Lung (tissue), 17 donors: ENCODE measurements at places on chromosomes 2 and 18. TPM values are rescaled to one million over a fixed set of nuclear protein-coding genes. Genes with fewer than 3 reads are reported as not detected.

GRCh38 chr2:47346638-47347037 lies 56.3 kb upstream of the MSH2 start:
- no peaks in the 10 kb centered on the region for H3K36me3 ChIP-seq
- H3K27ac ChIP-seq = no peak overlapping the region
- peak; percentile 82 for DNase-seq
- H3K4me3 ChIP-seq = no peak overlapping the region

DNA sequence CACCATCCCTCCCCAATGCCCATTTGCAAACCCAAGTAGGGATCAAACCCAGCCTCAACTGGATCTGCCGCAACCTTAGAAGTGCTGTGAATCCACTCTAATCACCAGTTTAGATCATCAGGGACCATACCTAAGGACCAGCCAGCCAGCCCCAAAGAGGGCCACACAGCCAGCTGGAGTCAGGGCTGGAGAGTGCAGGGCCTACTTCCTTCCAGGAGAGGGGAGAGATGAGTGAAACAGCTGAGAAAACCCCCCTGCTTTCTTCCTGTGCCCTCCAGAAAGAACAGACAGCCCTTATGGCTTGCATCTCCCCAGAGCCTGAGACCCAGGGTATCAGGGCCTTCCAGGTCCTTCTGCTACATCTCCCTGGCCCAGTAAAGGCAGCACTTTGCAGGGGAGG lies 25.8 kb downstream of the YPEL5 start:
- no peak for DNase-seq
- no peaks in the 10 kb centered on the region for H3K4me1 ChIP-seq
- H3K36me3 ChIP-seq = no peaks in the 10 kb centered on the region
- H3K4me3 ChIP-seq = no peak overlapping the region

DNA sequence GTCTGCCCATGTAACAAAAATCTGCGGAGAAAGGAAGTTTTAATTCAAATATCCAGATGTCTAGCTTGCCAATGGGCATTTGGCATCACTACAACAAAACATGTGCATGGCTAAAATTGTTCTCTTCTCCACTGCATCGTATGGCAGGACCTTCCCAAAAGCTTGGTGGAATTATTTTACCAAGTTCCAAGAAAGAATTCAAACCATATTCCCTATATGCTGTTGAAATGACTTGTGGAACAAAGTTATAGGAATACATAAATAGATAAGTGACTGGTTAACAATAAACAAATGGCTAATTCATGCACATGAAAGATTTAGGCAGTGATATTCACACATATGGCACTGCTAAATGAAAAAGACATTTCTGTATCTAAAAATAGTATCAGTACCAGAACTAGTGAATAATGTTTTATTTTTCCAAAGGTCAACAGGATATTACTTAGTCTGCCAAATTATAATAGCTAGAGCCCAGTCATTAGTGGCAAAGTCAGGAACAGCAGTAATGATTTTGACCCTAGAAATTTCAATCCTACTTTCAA lies 425.4 kb upstream of the VRK2 start:
- H3K27me3 ChIP-seq = no peaks in the 10 kb centered on the region
- H3K4me1 ChIP-seq = no peaks in the 10 kb centered on the region
- no peaks in the 10 kb centered on the region for H3K36me3 ChIP-seq
- H3K27ac ChIP-seq = no peak overlapping the region
- DNase-seq = no peak

DNA sequence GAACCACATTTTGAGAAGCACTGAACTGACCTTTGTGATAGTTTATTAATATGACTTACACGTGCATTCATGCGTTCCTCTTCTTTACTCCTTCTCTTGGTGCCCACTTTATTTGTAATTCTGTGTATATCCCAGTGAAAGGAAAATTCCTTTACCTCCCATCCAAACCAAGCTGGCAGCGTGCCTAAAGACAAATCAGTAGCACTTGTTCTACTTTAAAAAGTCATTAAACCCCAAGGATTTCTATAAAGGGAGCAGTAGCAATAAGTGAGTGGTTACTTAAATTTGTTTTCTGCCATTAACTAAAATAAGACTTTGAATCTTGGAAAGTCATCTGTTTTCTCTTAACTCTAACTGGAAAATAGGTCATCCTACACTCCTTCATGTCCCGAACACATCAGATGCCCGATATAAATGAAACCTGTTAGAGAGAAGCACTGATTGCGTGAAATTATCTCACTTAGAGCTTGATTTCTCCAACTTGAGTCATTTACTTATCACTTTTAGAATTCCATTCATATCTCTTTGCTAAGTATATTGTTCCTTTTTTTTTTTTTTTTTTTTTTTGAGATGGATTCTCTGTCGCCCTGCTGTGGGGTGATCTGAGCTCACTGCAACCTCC lies 10.7 kb downstream of the PIK3C3 start:
- no peaks in the 10 kb centered on the region for H3K4me1 ChIP-seq
- H3K36me3 ChIP-seq = peaks cover 13% of the 10 kb centered on the region
- no peak overlapping the region for H3K4me3 ChIP-seq

DNA sequence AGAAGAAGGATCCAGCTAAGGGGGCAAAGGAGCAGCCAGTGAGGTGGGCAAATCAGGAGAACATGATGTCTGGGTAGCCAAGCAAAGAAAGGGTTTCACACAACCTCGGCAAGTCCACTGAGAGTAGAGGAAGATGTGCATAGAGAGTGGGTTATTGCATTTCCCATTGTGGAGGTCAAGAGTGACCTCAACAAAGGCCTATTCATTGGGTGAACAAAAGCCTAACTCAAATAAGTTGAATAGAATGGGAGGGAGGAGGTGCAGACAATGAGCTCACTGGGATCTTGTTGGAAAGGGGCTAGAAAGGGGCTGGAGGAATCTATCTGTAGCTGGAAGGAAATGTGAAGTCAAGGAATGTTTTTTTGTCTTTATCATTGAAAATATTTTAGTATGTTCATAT lies 14.0 kb upstream of the PDCL3 start:
- H3K36me3 ChIP-seq = no peaks in the 10 kb centered on the region
- H3K4me1 ChIP-seq = no peaks in the 10 kb centered on the region
- no peak overlapping the region for H3K4me3 ChIP-seq
- no peak overlapping the region for H3K27ac ChIP-seq
- H3K27me3 ChIP-seq = no peaks in the 10 kb centered on the region

DNA sequence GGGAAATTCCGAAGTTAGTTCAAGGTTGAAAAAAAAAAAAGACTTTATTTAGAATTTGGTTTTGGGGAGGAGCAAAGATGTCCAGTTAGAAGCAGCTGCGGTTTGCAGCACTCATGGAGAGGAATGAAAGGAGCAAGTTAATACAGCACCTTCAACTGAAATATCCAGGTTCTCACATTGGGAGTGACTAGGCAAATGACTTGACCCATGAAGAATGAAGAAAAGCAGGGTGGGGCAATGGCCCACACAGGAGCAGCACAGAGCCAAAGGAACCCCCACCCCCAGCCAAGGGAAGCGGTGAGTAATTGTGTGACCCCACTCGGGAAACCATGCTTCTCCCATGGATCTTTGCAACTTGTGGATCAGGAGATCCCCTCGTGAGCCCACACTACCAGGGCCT lies 32.8 kb downstream of the ZNF892 start:
- H3K36me3 ChIP-seq = no peaks in the 10 kb centered on the region
- H3K4me3 ChIP-seq = no peak overlapping the region
- no peak for DNase-seq
- H3K27ac ChIP-seq = no peak overlapping the region

DNA sequence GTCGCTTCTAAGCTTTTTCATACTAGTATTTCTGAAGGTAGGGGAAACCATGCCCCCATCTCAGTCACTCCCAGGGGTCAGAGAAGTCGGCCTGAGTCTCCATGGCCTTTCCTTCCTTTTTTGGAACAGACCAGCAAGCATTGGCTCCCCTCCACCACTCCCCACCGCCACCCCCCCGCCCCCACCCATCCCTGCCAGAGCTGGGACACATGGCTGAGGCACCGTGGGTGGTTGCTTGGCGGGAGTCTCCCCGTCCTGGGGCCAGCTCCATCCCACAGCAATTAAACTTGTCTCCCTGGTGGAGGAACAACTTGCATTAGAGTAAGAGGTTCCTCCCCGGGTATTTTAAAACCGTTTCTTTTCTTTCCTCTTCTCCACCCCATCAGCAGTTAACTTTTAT lies 100.8 kb upstream of the TFPI start:
- H3K4me3 ChIP-seq = no peak overlapping the region
- no peak overlapping the region for H3K27ac ChIP-seq
- H3K36me3 ChIP-seq = no peaks in the 10 kb centered on the region

- H3K4me1 ChIP-seq = peaks cover 4% of the 10 kb centered on the region
- no peaks in the 10 kb centered on the region for H3K36me3 ChIP-seq
- no peak for DNase-seq
- H3K27me3 ChIP-seq = no peaks in the 10 kb centered on the region
Observed at GRCh38 chr2:189685540-189686229, 11.2 kb downstream of the ANKAR start.

DNA sequence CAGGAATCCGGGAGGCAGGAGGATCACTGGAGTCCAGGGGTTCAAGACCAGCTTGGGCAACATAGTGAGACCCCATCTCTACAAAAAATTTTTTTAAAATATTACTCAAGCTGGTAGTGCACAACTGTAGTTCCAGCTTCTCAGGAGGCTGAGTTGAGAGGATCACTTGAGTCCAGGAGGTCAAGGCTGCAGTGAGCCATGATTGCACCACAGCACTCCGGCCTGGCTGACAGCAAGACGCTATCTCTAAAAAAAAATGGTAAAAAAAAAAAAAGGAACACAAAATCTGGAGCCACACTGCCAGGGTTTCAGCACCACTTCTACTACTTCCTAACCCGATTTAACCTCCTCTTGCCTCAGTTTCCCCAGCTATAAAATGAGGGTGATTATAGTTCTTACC lies 57.0 kb downstream of the STEAP3 start:
- no peak for DNase-seq
- no peaks in the 10 kb centered on the region for H3K4me1 ChIP-seq
- H3K4me3 ChIP-seq = no peak overlapping the region
- H3K27ac ChIP-seq = no peak overlapping the region

DNA sequence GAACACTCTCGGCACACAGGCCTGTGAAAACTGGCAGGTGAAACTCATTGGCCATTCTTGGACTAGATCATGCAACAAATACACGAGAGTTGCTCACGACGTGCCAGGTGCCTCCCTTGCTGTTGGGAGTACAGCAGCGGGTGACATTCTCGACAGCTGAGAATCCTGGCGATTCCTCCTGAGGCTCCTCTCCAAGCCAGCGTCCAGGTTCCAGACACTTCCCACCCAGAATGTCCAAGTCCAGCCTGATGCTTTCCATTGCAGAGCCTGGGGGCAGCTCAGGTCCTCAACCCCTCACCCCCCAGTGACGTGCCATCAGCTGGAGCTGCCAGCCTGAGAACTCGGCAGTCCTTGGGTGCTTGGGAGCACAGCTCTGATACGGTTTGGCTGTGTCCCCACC lies 124.2 kb downstream of the PXDN start:
- H3K27me3 ChIP-seq = no peaks in the 10 kb centered on the region
- H3K36me3 ChIP-seq = no peaks in the 10 kb centered on the region
- H3K27ac ChIP-seq = no peak overlapping the region
- no peak overlapping the region for H3K4me3 ChIP-seq

DNA sequence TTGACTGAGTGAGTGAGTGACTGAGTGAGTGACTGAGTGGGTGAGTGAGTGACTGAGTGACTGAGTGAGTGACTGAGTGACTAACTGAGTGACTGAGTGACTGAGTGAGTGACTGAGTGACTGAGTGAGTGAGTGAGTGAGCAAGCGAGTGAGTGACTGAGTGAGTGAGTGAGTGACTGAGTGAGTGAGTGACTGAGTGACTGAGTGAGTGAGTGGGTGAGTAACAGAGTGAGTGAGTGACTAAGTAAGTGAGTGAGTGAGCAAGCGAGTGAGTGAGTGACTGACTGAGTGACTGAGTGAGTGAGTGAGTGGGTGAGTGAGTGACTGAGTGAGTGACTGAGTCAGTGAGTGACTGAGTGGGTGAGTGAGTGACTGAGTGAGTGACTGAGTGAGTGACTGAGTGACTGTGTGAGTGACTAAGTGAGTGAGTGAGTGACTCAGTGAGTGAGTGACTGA lies 11.9 kb downstream of the MAL start:
- no peaks in the 10 kb centered on the region for H3K36me3 ChIP-seq
- no peaks in the 10 kb centered on the region for H3K4me1 ChIP-seq
- DNase-seq = peak; percentile 54

- no peaks in the 10 kb centered on the region for H3K4me1 ChIP-seq
- DNase-seq = no peak
- H3K4me3 ChIP-seq = no peak overlapping the region
- peaks cover 3% of the 10 kb centered on the region for H3K36me3 ChIP-seq
- H3K27ac ChIP-seq = no peak overlapping the region
- no peaks in the 10 kb centered on the region for H3K27me3 ChIP-seq
Observed at GRCh38 chr2:84636080-84636971, 120.0 kb downstream of the DNAH6 start.

DNA sequence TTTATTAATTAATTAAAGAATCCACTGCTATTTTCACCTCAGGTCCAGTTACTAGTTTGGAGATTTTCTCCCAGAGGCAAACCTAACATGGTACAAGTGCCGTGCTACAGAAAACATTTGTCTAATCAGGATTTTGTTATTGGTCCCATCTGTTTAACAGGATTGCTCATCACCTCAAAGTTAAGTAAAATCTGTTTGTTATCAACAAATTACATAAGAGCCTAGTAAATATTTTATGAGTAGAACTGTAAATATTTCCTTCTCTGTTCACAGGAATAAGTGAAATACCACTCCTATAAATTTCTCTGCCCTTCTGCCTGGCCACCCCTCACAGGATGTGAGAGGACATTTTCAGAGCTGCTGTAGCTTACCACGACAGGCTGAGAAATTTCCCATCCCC lies 200.2 kb downstream of the RAD51AP2 start:
- H3K27ac ChIP-seq = no peak overlapping the region
- no peaks in the 10 kb centered on the region for H3K4me1 ChIP-seq
- no peaks in the 10 kb centered on the region for H3K36me3 ChIP-seq
- DNase-seq = no peak
- H3K27me3 ChIP-seq = no peaks in the 10 kb centered on the region

- H3K36me3 ChIP-seq = no peaks in the 10 kb centered on the region
- no peak for DNase-seq
- H3K27ac ChIP-seq = no peak overlapping the region
- no peak overlapping the region for H3K4me3 ChIP-seq
- peaks cover 2% of the 10 kb centered on the region for H3K27me3 ChIP-seq
Observed at GRCh38 chr18:63480476-63480875, 3.7 kb downstream of the SERPINB5 start.

- peak; percentile 25 for DNase-seq
- H3K27me3 ChIP-seq = no peaks in the 10 kb centered on the region
- H3K36me3 ChIP-seq = no peaks in the 10 kb centered on the region
- H3K27ac ChIP-seq = peak overlapping the region; percentile 77
- no peak overlapping the region for H3K4me3 ChIP-seq
Observed at GRCh38 chr2:177165721-177166711, 46.6 kb upstream of the HNRNPA3 start.

The ANKRD23 gene
- 1.5 TPM for polyA plus RNA-seq

The CDH2 gene
- 0.14 TPM for polyA plus RNA-seq

The RNF103 gene
- 14.9 TPM for polyA plus RNA-seq

The EPAS1 gene
- polyA plus RNA-seq = 233 TPM

The EGR4 gene
- 0.30 TPM for polyA plus RNA-seq

The STARD6 gene
- polyA plus RNA-seq = not detected

The KRTCAP3 gene
- polyA plus RNA-seq = 37.4 TPM
